CD4-positive, alpha-beta T cell treated with Interleukin-21 for 1 hour (primary cell): ENCODE measurements at places on chromosomes 11 and 22.

- DNase-seq: no peak
These were observed 8.9 kb downstream of the RIBC2 start for GRCh38 chr22:45422237-45422983.

GRCh38 chr11:16786131-16786530 is 47.7 kb downstream of the C11orf58 start:
- no peak for DNase-seq

- DNase-seq: no peak
These were observed 43.1 kb upstream of the EED start for GRCh38 chr11:86201371-86201884.

DNA sequence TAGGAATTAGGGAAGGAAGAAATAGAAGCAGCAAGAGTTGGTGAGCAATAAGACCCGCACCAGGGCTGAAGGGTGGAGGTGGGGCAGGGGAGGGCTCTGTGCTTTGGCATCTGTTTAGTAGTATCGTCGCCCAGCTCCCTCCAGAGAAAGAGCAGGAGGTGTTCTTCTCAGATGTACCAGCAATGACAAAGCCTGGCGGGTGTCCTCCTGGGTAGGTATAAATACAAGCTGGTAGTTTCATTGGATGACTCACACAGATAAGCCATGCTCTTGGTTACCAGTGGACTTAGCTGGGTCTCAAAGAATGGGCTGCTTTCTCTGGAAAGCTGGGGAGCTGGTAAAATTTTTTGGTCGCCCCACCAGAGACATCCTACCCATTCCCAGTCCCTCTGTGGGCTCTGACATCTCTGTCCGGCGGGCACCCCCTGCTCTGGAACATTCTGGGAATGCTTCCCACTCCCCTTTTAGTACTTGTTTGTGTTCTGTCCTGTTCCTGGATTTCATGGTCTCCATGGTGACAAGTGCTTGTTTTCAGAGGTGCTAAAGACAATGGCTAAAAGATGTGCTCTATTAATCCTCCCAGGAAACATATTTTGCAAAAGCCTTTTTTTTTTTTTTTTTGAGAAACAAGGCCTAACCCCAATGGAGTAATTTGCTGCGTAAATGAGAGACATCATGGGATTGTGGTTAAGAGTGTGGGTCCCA is 15.4 kb upstream of the TUBA8 start:
- DNase-seq: no peak

DNA sequence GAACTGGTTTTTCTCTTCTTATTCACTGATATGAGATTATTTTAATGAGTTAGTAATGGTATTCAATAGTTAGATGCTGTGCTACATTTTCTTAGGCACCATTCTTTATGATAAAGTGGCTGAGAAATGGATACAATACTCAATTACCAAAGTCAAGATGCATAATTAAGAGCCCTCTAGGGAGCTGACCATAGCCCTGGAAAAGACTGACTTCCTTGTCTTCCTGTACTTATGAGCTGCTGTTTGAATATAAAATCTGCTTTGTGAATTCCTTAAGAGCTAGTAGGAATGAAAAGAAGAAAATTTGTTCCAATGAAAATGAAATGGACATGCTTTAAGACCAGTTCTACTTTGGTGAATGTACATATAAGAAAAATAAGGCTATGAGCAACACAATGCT is 452.3 kb downstream of the KCNA4 start:
- no peak for DNase-seq
